ENCODE measurements at places on chromosomes 12 and 14. TPM values are rescaled to one million over a fixed set of nuclear protein-coding genes. Genes with fewer than 3 reads are reported as not detected.

GRCh38 chr14:52776816-52777215 lies 14.6 kb downstream of the GNPNAT1 start:
- no peak overlapping the region for H3K4me3 ChIP-seq
- no peaks in the 10 kb centered on the region for H3K4me1 ChIP-seq
- H3K27ac ChIP-seq = no peak overlapping the region
- no peaks in the 10 kb centered on the region for H3K27me3 ChIP-seq
- no peak for DNase-seq

DNA sequence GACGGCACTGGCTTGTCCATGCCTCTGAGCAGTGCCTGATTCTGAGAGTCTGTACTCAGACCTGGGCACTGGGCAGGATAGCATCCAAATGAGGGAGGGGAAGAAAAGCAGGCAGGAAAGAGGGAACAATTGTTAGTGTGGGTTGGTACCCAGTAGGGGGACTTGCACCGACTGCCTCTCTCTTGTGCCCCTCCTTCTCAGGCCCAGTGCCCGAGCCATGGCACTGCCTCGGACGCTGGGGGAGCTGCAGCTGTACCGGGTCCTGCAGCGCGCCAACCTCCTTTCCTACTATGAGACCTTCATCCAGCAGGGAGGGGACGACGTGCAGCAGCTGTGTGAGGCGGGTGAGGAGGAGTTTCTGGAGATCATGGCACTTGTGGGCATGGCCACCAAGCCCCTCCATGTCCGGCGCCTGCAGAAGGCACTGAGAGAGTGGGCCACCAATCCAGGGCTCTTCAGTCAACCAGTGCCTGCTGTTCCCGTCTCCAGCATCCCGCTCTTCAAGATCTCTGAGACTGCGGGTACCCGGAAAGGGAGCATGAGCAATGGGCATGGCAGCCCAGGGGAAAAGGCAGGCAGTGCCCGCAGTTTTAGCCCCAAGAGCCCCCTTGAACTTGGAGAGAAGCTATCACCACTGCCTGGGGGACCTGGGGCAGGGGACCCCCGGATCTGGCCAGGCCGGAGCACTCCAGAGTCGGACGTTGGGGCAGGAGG lies 2.2 kb downstream of the NAB2 start:
- H3K27me3 ChIP-seq = no peaks in the 10 kb centered on the region
- peaks cover 20% of the 10 kb centered on the region for H3K36me3 ChIP-seq
- DNase-seq = no peak
- peaks cover 18% of the 10 kb centered on the region for H3K4me1 ChIP-seq
- H3K4me3 ChIP-seq = no peak overlapping the region

GRCh38 chr12:38905480-38906351 lies at the start of gene CPNE8:
Gene CPNE8, minus strand, starts transcription at chr12:38905591. Its CDS starts 57 bp downstream, at chr12:38905534.
- peak within 1 kb of the TSS; percentile 66 for H3K4me3 ChIP-seq
- peaks cover 16% of the 10 kb centered on the region for H3K27me3 ChIP-seq
- H3K36me3 ChIP-seq = no peaks in the 10 kb centered on the region
- peak; percentile 52 for DNase-seq

DNA sequence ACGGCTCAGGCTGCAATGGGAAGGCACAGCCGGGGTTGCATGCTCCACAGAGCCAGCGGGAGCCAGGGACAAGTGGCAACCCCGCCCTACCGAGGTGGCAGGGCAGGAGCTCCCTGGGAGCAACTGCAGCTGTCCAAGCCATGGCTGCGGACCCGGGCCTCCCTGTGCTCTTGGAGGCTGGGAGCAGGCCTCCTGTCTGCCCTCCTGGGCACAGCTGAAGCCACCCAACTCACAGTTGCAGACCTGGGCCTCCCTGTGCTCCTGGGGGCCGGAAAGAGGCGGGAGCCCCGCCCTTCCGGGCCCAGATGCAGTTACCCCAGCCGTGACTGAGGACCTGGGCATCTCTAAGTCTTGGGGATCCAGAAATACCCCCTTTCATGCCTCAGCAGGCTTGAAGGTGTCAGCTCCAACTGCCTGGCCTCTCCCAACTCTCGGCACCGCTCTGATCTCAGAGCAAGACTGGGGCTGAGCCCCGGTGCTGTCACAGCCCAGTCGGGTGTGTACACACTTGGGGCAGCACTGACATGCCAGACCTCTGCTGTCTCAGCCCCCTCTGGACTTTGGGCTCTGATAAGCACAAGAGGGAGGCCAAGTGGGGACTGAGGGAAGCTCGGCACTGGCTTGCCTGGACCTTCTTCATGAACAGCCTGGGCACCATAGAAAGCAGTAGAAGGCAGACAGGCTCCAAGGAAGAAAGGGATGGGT lies 7.5 kb upstream of the RASSF9 start:
- H3K4me3 ChIP-seq = no peak overlapping the region
- H3K36me3 ChIP-seq = no peaks in the 10 kb centered on the region
- no peak for DNase-seq
- H3K27me3 ChIP-seq = no peaks in the 10 kb centered on the region

- peaks cover 7% of the 10 kb centered on the region for H3K4me1 ChIP-seq
- DNase-seq = peak; percentile 66
- no peaks in the 10 kb centered on the region for H3K36me3 ChIP-seq
- no peaks in the 10 kb centered on the region for H3K27me3 ChIP-seq
Measured at GRCh38 chr12:52415870-52416750, 10.0 kb upstream of the KRT82 start.

Gene KLRC1
- total RNA-seq = 2.5 TPM

Gene KLRK1
- 1.6 TPM for total RNA-seq

Gene BRMS1L
- 17.4 TPM for total RNA-seq
